Myometrial cell (primary cell): ENCODE measurements at places on chromosomes 11 and 22. TPM values are rescaled to one million over a fixed set of nuclear protein-coding genes. Genes with fewer than 3 reads are reported as not detected.

MYH9 gene
- 505 and 552 TPM in 2 replicates for total RNA-seq

CSRP3 gene
- total RNA-seq = not detected in 2 replicates

SLN gene
- not detected in 2 replicates for total RNA-seq

LARGE1 gene
- total RNA-seq = 19.3 and 23.0 TPM in 2 replicates

JRKL gene
- total RNA-seq = 6.9 and 9.4 TPM in 2 replicates

TSPAN18 gene
- not detected in 2 replicates for total RNA-seq
